Occipital lobe (tissue), 3 donors: ENCODE measurements at places on chromosomes 12 and 14.
A peak's percentile ranks its signal among the peaks of the same experiment; 100 is the strongest.

- DNase-seq = no peak
Observed at GRCh38 chr12:34399631-34400410, 377.5 kb downstream of the ALG10 start.

GRCh38 chr12:119841433-119842210 lies 35.5 kb downstream of the CIT start:
- no peak for DNase-seq

DNA sequence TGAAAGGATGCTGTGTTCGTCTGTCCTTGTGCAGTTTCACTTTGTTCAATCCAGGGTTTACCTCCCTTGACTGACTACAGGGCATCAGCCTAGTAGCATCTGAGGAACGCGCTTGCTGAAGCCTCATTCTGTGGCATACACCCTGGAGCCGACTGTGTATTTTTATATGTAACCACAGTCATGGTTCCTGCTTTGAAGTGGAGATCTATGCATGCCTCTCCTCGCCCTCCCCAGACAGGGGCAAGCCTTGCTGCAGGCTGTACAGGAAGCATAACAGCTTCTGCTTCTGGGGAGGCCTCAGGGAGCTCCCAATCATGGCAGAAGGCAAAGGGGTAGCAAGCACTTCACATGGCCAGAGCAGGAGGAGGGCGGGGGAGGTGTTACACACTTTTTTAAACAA lies 262.1 kb downstream of the BCL11B start:
- no peak for DNase-seq

DNA sequence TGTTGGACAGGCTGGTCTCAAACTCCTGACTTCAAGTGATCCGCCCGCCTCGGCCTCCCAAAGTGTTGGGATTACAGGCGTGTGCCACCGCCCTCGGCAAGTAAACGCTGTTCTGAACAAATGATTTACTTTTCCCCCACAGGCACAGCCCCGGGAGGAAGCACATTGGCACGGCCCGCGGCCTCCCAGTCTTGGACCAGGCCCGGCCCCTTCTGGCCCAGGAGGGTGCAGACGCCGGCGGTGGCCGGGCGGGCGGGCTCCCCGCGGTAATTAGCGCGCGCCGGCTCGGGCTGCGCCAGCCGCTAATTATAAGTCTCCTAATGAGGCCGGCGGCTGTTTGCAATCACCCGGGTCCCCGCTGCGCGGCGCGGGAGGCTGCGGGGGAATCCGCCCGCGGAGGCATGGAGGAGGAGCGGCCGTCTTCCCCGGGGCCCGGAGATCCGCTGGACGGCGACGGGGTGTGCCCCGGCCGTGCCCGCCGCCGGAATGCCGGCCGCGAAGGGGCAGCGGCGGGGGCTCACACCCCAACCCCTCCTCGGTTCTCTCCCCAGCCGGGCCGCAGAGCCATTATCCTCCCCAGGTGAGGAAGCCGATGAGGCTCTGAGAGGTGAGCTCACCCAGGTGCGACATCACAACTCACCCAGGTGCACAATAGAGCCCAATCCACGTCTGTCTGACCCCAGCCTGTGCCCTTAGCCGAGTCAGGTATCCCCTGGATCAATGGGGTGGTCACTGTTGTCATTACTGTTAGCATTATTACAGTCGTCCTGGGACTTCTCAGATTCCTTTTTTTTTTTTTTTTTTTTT lies 3.3 kb upstream of the POP5 start:
- DNase-seq = peak; percentile 34

- no peak for DNase-seq
Observed at GRCh38 chr14:64506721-64507120, 2.2 kb downstream of the ZBTB1 start.

DNA sequence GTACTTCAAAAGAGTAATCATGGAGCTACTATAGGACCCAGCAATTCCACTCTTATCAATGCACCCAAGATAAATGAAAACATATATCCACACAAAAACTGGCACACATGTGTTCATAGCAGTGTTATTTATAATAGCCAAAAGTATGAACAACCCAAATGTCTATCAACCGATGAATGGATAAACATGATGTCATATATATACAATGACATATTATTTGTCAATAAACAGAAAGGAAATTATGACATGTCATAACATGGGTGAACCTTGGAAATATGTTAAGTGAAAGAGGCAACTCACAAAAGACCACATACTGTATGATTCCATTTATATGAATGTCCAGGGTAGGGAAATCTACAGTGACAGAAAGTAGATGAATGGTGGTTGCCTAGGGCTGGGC lies 347.1 kb upstream of the DDHD1 start:
- DNase-seq = no peak

GRCh38 chr14:106681568-106681967 lies 1155.2 kb downstream of the TMEM121 start:
- no peak for DNase-seq

DNA sequence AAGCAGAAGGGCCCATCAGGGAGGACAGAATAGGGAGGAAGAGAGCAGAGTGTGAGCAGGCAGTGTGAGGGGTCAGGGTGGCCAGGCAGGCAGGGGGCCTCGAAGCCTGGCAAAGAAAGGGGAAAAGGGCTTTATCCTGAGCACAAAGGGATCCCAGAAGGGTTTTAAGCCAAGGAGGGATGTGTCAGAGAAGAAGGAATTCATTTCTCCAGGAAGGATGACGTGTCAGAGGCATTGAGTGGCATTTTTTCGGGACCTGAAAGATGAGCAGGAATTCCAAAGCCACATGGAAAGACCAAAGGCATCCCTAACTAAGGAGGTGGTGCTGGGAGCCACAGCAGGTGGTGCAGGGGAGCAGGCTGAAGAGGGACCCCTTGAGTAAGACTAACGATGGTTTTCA lies 132.1 kb downstream of the DICER1 start:
- no peak for DNase-seq

DNA sequence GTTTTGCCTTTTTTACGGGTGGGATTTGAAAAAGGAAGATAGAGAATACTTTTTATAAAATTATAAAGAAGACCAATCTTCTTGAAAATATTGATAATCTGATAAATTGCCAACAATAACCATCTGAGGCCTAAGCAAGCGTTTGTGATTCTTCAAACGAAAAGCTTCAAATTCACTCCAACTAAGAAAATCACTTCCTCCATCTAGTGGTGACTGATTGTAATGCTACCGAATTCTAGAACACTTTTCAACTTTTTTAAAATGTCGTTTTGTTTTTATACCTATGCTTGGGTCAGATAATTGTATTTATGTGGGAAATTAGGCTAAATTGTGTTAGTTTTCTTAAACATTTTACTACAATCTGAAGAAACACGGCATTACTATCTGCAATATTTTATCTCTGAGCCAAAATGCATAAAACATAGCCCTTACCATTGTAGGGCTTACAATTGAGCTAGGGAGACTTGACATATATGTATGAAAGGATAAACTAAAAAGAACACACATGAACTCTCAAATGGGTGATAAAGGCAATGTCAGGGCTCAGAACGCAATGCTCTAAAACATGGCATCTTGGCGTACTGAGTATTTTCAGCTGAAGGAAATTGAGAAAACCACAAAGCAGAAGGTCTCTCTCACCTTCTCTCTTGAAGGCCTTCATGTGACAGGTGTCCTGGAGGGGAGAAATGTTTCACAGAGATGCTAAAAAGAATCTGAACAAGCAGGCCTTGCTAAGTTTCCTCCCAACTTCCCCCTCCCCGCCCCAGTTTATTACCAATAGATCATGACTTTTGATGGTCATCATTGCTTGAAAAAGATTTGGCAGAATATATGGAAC lies 36.8 kb upstream of the G2E3 start:
- no peak for DNase-seq

GRCh38 chr12:9943240-9943639 lies 11.1 kb upstream of the CLEC2A start:
- DNase-seq = no peak

- DNase-seq = no peak
Observed at GRCh38 chr14:88823968-88824313, 510 bp upstream of the TTC8 start.

- no peak for DNase-seq
Observed at GRCh38 chr12:98504368-98504617, 11.1 kb upstream of the TMPO start.

GRCh38 chr14:85205875-85206274 lies 324.1 kb upstream of the FLRT2 start:
- no peak for DNase-seq

GRCh38 chr12:42094277-42094676 lies 50.4 kb downstream of the GXYLT1 start:
- DNase-seq = no peak

DNA sequence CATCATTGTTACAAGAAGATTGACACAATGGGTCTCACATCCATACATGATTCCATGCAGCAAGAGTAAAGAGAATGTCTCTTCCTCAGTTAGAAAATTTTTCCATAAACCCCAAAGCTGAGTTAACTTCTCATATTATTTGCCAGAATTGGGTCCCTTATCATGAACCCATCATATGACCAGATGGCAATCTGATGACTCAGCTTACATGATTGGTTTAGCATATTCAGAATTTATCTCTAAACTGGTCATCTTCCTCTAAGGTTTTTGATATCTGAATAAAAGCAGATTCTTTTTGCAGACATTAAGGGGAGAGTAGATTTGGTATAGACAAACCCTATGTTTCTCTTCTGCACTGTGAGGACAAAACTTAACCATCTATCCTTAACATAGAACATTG lies 174.9 kb downstream of the PIK3C2G start:
- DNase-seq = no peak

- DNase-seq = no peak
Observed at GRCh38 chr14:100146531-100147091, 12.8 kb downstream of the DEGS2 start.

DNA sequence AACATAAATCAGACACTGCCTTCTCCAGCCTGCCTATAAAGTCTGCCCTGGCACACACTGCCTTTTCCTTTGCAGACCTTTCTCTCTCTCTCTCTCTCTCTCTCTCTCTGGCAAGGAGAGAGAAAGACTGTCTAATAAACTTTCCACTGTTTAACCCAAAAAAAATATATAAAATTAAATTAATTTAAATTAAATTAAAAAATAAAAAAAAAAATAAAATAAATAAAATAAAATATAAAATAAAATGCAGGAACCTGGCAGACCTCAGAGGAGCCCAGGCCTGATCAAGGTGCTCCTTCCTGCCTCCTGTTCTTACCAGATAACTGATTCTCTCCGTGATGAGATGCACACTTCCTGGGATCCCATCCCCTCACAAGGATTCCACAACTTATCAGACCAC lies 103.9 kb upstream of the VASH1 start:
- DNase-seq = no peak

DNA sequence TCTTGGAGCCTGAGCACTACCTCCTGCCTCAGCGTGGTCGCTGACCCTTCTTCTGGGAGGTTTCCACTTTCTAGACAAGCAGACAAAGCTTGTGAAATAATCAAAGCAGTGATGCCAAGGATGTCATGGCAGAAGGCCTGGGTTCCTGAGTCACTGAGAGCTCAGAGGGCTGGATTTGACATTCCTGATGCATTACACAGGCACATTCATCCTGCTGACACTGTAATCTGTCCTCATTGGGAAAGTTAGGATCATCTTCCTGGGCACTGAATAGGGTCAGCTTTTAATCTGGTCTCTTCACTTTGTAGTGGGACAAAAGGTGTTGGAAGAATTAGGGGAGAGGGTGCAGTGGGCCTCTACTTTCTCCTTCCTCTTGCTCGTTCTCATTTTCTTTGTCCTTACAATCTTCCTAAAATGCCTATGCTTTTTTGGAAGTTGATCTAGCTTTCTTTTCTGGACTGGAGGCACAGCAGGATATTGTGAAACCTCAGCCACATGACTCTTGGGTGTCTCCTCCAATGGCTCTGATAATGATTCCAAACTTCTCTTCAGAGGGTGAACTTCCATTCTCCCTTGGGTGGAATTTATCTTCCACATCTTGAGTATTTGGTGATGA lies 29.6 kb downstream of the EEA1 start:
- peak; percentile 15 for DNase-seq

DNA sequence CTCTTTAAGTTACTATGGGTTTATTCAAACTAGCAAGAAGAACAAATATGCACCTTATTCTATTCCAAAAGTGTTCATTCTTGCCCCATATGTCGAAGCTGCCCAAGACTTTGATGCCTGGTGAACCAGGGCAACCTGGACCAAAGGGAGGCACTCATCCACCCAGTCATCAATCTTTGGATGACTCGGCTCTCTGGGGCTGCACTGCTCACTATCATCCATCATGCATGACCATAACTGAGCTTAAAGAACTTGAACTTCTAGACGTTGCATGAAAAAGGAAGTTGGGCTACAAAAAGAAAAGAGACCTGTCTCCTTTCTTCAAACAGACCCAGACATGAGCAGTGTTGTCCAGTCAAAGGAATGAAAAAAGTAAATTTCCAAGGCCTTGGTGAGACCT lies 1.2 kb downstream of the KRT4 start:
- no peak for DNase-seq

DNA sequence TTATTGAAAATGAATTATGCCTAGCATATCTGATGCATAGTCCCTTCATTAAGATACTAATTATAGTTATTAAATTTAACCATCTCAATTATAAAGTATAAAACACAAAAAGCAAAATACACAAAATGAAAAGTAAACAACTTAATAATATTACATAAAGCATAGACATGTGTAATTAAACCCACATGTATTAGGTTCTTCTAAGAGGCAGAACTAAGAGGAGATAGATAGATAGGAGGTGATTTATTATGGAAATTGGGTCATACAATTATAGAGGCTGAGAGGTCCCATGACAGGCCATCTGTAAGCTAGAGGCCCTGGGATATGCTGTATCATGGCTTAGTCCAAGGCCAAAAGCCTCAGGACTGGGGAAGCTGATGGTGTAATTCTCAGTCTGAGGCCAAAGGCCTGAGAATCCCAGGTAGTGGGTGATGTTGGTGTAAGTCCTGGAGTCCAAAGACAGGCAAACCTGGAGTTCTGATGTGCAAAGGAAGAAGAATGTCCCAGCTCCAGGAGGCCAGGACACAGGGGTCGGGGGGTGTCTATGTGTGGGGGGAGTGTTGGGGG lies 953.3 kb downstream of the TRHDE start:
- no peak for DNase-seq

DNA sequence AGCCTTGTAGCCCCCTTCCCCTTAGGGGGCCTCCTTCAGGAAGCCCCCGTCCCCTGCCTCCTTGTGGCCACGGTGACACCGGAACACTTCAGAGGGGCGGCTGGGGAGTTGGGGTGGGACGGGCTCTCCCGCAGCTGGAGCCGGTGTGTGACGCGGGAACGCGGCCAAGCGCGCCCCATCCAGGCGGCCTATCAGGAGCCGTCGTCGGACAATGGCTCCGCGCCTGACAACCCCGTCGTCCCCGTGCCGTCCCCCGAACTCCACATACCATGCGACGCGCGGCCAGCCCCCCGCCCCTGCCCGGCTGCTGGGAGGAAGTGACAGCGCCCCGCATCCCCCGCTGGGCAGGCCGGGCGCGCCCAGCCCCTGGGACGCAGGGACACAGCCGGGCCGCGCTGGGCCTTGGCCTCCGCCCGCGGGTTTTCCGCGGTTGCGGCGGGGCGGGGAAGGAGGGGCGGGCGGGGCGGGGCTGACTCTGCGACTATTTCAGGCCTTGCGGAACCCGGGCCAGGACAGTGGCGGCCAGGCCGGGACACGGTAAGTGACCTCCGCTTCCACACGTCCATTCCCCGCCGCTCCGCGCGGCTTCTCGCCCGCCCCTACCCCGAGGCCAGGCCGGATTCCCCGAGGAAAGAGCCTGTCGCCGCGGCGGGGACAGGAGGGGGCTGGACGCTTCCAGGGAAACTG lies at the start of gene TNFAIP2:
Gene TNFAIP2, plus strand, starts transcription at position 515 of the 687 bp plus-strand sequence. CDS start 2,997 bp downstream, outside the sequence.
- no peak for DNase-seq
